ENCODE measurements at places on chromosomes 5 and 9.

DNA sequence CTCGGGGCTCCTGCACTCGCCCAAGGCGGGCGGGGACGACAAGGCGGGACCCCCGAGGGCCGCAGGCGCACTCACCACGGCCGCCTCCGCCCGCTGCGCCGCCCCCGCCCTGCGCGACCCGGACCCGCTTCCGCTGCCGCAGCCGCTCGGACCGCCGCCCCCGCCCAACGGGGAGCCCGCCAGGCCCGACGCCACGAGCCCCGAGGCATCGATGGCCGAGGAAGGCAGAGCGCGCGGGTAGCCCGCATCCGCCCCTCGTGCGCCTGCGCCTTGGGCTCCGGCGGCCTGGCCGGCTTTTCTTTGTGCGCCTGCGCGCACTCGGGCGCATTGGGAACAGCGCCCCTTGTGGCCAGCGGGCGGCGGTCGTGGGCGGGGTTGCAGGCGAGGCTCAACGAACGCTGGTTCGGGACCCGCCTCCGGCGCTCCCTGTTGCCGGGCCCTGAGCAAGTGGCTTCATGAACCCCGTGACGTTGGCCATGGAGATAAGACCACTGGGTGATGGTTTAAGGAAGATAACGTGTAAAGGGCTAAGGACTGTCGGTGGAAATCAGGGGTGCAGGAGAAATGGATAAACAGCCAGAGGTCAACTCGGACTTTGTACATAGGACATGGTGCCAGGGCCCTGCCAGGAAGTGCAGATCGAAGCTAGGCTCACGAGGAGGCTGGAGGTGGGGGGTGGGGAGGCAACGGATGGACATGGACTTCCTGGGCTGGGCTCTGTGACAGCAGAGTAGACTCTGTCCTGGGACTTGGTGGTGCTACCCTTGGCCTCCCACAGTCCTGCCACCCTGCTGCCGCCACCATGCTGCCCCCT lies at the start of the genes C8G and FBXW5:
Gene C8G (plus strand): TSS at position 725 of the 814 bp plus-strand sequence. CDS start 78 bp downstream, at position 803.
Gene FBXW5 (minus strand): TSS at position 220 of the 814 bp plus-strand sequence. CDS start 655 bp downstream, outside the sequence.
- peak; percentile 100 for DNase-seq

- no peak for DNase-seq
These were observed 114.2 kb upstream of the ADAMTS16 start for GRCh38 chr5:5025774-5026408.

GRCh38 chr5:73418244-73418691 lies 30.3 kb downstream of the FOXD1 start:
- no peak for DNase-seq

DNA sequence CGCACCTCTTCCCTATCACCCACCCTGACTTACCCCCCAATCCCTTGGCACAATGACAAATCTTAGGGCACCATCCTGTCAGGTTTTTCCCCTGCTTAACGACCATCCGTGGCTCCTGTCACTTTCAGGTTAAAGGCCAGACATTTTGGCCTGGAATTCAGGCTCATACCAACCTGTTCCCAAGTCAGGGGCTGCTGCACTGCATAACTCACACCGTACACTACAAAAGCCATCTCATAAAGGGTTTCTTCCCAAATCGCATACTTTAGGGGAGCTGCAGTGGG lies 7.5 kb upstream of the AKNA start:
- DNase-seq, result no peak

DNA sequence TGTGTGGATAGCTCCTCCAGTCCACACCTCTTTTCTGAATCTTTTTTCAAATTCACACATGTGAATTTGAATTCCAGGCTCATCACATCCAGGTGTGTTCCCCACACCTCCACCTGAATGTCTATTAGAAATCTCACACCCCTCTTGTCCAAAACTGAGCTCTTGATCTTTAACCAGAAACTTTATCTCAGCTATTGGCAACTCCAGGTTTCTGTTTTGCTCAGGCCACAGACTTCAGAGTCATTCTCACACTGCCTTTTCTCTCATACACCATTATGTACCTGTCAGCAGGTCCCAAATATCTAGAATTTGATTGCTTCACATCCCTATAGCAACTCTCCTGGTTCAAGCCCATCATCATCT lies 11.6 kb downstream of the NIPSNAP3B start:
- no peak for DNase-seq

GRCh38 chr5:135556620-135557019 lies 20.9 kb upstream of the NEUROG1 start:
- no peak for DNase-seq

- no peak for DNase-seq
These were observed 4.9 kb upstream of the SHB start for GRCh38 chr9:38073882-38074281.

GRCh38 chr5:143054480-143054941 lies 284.3 kb downstream of the ARHGAP26 start:
- peak; percentile 40 for DNase-seq

DNA sequence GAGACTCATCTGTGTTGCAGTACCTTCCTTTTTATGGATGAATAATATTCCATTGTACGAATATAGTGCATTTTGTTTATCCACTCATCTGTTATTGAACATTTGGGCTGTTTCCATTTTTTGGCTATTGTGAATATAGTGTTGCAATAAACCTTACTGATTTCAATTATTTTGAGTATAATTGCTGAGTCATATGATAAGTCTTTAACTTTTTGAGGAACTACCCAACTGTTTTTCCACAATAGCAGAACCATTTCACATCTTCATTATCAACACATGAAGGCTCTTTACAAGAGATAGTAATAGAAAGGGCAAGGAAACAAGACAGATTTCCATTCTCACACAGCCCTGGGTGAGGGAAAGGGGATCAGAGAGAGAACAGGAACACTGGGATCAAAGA lies 329.2 kb downstream of the RAB3C start:
- no peak for DNase-seq

DNA sequence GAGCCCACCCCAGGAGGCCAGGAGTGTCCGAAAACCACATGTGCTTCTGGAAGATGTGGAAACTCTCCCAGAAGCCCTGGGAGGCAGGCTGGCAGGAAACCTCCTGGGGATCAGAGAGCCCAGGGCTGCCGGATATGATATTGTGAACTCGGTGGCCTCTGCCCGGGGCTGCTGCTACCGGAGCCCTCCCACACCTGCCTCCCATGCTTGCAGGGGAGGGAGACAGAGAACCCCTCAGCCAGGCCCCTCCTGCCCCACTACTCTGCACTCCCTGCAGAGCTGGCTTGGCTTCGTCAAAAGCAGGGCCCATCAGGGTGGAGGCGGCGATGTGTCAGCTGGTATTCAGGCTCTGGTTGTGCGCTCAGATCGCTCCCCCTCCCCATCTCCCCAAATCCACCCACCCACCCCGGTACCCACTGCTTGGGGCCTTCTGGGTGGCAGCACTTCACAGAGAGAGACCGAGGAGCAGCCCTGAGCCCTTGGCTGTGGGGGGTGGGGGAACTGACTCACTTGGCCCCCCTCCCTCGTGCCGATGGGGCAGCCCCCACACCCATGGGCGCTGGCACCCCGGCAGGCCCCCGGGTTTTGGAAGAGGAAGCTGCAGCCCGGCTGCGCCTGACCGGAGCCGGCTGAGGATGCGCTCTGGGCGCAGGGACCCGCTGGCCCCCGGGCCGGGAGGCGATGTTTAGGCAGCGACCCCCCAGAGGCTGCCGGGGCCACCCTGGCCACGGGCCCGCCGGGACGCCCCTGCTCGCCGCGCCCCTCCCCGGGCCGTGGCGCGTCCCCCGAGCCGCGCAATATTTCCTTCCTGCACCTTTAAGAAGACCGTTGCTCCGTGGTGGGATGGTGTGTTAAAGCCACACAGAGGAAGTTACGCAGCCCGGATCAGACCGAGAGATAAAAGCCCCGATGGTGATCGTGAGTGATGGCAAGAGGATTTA lies 786 bp upstream of the NTNG2 start:
- DNase-seq, result peak; percentile 40

DNA sequence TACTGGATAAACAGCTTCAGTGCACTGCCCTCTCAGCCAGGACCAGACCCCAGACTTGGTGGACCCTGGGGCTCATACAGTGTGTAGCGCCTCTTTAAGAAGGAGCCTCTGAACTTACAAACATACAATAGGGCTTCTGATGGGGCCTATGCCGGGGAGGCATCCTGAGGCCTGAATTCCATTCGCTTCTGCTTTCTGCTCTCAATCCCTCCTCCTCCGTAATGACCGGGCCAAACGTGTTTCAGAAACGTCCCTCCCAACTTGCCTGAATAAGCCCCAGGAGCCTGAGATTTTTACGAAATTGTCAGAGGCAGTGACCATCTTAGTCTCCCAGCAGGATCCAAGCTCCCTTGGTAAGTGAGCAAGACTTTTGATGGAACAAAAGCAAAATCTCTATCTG lies 128.1 kb upstream of the BOD1 start:
- no peak for DNase-seq

- no peak for DNase-seq
These were observed 76.9 kb upstream of the SPATA31D4 start for GRCh38 chr9:81851340-81851739.

- no peak for DNase-seq
These were observed 706.1 kb upstream of the CDH18 start for GRCh38 chr5:20694121-20694520.

DNA sequence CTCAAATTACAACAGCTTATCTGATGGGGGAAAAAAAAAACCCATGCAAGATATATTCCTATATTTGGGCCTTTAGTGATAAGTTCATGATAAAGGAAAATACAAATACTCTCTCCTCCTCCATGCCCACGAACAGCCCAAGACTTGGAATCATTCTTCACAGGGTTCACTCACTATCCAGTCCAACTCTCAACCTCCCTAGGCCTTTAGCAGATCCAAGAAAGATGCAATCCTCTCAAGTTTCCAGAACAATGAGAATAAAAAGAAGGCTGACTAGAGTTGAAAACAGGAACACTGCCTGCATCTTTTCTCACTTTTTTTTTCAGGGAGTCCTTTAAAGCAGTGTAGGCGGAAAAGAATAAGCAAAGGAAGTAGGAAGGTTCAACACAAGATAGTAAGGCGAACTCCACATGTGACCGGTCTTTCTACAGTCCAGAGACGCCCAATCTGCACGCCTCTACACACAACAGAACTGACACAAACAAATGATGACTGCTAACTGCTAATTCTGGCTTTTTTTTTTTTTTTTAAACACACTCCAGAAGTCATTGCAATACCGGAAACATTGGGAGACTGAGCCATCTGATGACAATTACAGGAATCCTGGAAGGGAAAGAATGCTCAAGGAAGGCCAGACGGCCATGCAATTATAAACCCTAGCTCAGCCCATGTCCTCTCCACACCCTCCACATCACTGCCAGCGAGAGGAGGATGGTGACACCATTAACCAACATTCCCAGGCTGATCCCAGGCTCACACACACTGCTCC lies 75.4 kb downstream of the BNC2 start:
- DNase-seq, result no peak

DNA sequence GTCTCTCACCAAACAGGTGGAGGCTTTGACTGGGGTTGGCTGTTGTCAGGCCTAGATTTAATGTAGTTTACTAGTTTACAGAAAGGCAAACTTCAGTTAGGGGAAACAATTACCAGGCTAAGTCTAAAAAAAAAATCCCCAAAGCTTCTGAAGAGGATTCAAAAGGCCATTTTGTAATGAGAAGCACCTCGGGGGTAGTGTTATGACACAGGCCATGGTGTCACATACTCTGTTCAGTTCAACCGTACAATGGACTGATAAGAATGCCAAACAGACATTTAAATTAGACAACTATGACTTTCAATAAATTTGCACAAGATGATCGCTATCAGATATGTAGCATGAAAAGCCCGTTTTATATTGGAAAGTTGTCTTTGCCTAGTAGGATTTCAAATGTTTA lies 120.1 kb upstream of the PCA3 start:
- DNase-seq, result no peak

DNA sequence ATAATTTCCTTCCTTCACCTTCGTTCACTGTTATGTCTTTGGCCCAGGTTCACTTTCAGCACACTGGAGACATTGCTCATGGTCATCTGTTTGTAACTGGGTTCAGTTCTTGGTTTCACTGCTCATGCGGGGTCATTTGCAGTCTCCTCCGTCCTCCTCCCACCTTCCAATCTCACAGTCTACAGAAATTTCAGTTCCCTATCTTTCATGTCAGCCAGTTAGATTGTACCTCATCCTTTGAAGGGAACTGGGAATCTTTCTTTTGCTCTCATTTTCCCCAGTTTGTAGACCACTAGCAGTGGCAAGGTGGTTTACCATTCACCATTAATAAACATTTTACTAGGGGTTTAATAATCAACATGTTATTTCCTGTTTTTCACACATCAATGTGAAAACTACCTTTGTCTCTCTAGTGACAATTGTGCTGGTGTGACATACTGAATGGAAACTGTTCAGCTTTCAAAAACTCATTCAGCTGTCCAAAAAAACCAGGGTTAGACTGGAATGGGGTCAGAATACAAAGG lies 100.9 kb upstream of the IL6ST start:
- DNase-seq, result peak; percentile 59

DNA sequence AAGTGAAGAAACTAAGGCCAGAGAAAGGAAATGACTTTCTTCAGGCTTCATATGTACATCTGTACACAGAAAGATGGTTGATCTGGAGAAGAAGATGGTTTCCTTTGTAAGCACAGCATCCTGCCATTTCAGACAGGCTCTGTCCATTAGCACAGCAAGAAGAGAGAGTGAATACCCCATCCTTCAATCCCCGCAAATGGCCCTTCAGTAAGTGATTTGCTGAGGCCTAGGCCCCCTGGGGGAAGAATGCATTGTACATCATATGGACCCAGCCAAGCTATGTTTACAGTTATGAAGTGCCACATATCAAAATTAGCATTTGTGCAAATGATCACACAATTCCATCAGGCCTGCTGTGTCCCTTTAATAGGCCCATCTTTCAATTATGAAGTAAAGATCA lies 657.4 kb downstream of the BRINP1 start:
- no peak for DNase-seq

DNA sequence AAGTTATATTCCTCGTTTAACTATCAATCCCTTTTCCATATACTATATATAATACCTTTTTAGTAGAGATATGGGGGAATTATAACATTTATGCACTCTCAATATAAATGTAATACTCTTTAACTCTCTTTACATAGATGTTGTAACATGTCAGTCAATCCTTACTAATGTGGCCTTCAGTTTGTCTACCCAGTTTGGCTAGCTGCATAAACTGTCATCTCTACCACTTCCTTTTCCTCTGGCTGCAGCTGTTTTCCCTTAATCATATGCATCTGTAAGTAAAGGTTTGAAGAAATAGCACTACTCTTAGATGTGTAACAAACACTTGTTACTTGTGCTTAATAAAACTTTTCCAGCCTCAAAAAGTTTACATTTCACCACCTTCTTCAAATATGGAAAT lies 13.4 kb downstream of the ABHD17B start:
- peak; percentile 34 for DNase-seq

DNA sequence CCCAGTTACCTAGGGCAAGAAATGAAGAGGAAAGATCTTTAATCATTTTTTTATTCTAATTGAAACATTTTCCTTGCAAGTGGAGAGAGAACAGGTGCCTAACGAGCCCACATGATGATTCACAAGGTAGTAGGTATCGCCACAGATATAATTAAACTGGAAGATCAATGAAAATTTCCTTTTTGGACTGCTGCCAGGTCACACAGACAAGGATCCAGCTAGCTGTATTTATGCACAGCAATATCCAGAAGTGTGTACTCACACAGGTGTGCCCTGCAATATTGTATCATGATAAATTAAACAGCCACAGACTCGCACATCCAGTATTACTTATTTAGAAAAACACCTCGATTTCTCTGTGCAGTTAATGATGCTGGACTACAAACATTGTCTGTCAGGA lies 294.0 kb upstream of the SMARCA2 start:
- no peak for DNase-seq

GRCh38 chr9:38042626-38043357 lies 26.2 kb downstream of the SHB start:
- DNase-seq, result no peak

Data from GM10248 (cell line).